Natural killer cell (primary cell): ENCODE measurements at places on chromosomes 6 and 20. TPM values are rescaled to one million over a fixed set of nuclear protein-coding genes. Genes with fewer than 3 reads are reported as not detected.

- no peak for DNase-seq
These were observed 15.8 kb upstream of the DEK start for GRCh38 chr6:18280084-18280483.

GRCh38 chr20:51331481-51331880 lies 211.0 kb downstream of the NFATC2 start:
- no peak for DNase-seq

DNA sequence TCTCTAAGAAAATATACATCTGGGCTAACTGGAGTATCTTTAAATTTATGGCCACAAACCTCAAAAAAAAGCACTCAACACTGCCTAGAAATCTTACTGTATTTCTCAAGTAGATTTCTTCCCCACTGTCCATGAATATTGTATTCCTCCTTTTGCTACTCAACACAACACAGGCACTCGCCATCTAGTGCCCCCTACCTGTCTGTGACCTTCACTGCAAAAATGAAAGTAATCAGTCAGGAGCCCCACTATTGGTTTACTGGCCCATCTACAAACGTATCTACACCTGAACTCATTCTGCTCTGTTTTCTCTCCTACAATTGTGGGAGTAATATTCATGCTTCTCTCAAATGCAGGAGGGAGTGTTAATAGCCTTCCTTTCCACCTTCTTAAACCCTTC lies 58.3 kb downstream of the LY86 start:
- DNase-seq: no peak

DNA sequence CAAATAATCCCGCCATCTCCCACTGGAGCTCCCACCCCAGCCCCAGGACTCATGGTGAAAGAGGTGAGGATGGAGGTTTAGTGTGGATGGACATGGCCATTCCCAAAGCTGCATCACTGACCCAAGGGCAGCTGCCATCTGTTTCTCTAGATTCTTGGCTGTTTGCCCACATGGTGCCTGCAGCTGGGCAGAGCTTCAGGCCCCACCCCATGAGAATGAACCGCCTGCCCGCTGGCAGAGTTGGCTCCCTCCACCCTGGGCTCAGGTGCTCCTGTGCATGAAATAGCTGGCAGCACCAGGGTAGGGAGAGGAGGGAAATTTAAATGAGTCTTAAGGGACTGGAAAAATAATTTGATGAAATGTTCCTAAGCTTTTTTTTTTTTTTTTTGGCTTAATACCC lies 17.4 kb downstream of the SCML4 start:
- no peak for DNase-seq

GRCh38 chr6:35489995-35490791 lies 6.7 kb downstream of the TEAD3 start:
- DNase-seq: no peak

DNA sequence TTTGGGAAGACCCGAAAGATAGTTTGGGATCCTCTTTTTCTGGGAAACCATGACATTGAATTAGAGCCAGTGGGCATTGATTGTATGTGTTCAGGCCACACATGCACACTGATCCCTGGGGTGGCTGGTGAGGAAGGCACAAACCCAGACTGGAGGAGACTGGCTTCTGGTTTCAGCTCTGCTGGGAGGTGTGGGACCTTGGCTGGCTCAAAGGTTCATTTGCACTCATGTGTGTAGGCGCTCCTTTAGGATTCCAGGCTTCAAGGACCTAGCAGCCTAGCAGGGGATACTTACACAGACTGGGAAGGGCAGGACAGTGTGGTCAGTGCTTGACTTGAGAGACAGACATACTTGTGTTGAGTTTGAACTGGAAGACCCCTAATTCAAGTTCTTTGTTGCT lies 7.2 kb downstream of the RIN2 start:
- DNase-seq: no peak

- no peak for DNase-seq
These were observed 10.5 kb upstream of the PLN start for GRCh38 chr6:118537574-118537973.

Gene ELOVL4
- not detected for total RNA-seq

Gene ARG1
- not detected for total RNA-seq

Gene SULF2
- total RNA-seq: 12.3 TPM

Gene ENPP3
- total RNA-seq: 1.8 TPM
